ENCODE measurements at places on chromosomes 4 and X.

- no peak for DNase-seq
These were observed 43.5 kb upstream of the CITED1 start for GRCh38 chrX:72349190-72349589.

DNA sequence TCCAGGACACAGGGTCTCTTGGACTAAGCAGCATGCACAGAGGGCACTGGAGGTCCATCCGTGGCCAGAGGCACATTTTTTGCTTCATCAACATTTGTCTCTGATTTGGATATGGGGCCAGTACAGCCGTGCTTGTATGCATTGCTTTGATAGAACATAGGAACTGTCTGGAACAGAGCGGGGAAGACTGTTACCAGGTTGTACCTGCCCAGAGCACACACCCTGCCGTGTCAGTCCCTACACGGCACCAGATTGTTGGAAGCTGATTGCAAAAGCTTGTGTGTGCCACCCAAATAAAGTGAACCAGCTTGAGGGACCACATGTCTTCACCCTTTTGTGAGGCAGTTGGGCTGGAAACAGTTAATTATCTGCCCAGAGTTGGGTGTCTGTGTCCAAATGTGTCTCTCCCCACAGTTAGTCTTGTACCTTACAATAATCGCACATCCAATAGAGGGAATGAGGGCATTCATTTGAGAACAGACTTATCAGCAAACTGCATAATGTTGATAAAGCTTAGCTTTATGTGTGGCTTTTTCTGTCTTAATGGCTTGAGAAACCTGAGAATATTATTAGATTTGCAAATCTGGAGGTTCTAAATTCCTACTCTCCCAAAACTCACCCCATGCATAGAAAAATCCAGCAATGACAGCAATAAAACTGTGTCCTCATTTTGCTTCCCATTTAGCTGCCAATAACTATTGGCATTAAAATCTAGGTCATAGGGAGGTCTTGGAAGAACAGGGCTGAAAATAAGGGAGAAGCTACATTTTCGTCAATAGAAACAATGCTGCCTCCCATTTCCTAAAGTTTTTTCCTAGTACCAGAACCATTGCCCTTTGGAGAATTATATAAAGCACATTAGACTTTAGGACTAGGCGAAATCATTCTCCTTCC is 21.2 kb downstream of the KLF3 start:
- DNase-seq, result peak; percentile 75

- DNase-seq, result peak; percentile 25
These were observed 21.4 kb upstream of the SEL1L3 start for GRCh38 chr4:25884031-25884782.

DNA sequence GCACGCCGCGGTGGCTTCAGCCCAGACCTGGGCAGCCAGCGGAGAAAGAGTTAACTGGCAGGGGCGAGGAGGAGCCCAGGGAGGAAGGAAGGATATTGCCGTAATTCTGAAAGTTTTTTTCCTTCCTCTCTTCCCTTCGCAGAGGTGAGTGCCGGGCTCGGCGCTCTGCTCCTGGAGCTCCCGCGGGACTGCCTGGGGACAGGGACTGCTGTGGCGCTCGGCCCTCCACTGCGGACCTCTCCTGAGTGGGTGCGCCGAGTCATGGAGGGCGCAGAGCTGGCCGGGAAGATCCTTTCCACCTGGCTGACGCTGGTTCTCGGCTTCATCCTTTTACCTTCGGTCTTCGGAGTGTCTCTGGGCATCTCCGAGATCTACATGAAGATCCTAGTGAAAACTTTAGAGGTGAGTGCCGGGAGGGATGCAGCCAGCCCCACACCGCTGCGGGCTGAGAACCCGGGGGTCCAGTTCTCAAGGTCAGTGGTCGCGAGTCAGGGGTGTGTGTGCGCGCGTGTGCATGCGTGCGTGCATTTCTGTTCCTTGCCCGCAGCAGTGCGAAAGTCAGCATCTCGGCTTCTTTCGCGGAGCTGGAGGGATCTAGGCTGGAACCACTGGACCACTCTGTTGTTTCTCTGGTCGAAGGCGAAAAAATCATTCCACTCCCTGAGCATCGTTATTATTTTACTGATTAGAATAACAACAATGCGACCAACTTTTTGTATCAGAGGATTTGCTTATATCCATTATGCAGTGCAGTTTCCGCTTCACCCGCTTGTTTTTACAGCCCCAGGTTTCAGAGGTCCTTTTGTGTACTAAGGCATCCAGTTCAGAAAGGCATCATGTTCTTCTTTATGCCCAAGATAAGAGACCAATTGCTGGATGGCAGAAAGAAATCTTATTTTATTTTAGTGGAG is 709 bp downstream of the GPAT3 start:
- peak; percentile 10 for DNase-seq

DNA sequence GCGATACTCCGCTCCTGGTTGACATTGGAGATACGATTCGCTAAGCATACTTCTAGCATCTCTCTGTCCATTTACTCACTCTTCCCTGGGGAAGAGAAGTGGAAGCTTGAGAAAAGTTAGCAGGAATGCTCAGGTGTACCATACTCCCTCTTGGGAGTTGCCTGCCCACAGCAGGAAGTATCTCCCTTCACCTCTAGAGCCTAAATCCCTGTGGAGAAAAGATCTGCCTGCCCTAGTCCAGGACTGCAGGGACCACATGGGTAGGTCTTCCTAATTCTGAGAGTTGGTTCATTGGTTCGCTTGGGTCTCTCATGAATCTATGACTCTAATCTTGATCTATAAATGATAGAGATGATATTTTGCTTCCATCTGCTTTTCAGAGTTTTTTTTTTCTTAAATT is 26.3 kb upstream of the MAPK10 start:
- DNase-seq, result no peak

- no peak for DNase-seq
These were observed 18.0 kb downstream of the DOK7 start for GRCh38 chr4:3481113-3481531.

Data from hematopoietic multipotent progenitor cell treated with erythropoietin and hydrocortisone succinate and interleukin-3 and kit ligand, for 4 days (in vitro differentiated cells).